ENCODE measurements at places on chromosomes 4 and X.

DNA sequence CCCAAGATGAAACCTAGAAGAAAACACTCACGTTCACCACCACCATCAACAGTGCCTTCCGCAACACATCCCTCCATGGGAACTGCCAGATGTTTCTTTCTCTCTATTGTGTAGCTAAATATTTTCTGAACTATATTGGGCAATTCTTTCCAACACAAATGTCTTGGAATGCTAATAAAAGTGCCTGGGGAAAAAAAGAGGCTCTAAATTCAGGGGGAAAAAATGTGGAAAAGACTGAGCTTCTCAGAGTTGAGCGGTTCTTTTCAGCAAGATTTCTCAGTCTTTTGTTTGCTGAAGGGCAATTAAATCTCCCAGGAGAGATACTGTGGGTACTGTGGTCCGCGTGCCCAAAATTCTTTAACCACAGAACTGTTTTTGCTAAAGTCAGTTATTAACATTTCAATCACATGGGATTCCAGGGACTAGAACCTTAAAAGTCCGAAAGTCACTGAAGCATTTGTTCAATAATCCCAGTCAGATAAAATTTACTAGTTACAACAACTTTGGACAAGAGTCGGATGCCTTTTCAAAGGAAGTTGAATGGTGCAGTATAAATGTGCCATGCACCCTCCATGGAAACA is 51.9 kb upstream of the DHRSX start:
- DNase-seq = no peak

DNA sequence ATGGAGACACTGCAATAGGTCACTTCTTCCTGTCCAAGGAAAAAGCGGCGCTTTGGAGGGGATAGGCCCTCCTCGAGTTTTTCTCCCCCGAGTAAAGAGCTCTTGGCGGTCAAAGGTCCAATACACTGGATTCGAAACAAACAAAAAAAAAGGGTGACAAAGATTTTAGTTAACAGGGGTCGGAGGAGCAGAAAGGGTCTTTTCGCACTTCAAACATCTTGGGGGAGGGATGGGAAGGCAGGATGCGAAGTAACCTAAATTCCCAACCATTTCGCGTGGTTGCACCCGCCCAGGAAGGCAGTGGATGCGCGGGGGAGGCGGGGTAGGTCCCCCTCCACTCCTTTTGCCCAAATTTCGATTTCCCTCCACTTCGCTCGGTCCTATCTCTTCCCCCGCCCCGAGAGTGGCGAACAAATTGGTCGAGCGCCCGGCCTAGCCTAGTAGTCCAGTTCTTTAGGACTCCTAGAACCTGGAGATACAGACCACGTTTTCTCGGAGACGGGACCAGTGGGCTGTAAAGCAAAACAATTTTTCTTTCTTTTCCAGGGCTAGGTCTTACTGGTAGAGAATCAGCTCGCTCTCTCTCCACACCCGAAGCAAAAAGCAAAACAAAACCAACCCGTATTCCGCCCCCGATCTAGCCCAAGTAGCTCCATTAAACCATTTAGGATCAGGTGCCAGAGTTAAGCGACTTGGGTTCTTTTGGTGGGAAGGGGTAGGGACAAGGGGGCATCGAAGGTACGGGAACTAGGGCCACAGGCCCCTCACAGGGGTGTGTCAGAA is 2.0 kb upstream of the STAG2 start:
- no peak for DNase-seq

GRCh38 chr4:119489305-119489704 is 139.3 kb downstream of the PDE5A start:
- DNase-seq = no peak

GRCh38 chr4:338759-339097 is 1.1 kb downstream of the ZNF141 start:
- no peak for DNase-seq

GRCh38 chr4:45043911-45044310 is 317.6 kb upstream of the GNPDA2 start:
- no peak for DNase-seq

DNA sequence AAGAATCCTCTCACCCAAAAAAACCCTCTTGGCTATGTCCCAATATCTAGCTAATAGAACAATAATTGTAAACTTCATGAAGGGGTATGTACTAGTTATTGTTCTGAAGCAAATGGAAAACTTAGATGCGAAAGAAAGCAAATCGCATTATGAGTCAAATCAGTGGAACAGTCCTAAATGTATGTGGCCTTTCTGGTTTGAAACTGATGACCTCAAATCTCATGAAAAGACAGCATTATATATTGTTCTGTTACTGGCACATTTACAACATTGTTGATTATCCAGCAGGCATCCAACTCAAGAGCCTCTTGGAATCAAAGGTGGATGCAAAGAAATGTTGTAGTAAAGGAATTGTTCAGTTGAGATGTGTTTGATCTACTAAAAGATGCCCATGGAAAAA is 34.7 kb downstream of the CSN3 start:
- no peak for DNase-seq

DNA sequence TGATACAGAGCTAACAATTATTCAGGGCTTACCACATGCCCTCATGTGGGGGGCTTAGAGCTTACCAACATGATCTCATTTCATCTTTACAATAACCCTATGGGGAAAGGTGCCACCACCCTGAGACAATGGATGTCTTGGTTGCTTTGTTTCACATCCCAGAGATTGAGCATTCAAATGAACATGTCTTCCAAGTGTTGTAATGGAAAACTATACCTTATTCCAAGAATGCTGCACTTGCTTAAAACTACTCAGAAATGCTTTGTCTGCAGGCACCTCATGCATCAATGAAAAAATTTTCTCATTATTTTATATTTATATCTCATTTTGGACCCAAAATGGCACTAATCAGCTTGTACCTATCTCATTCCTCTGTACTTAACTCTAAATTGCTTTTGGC is 34.6 kb downstream of the BCLAF3 start:
- DNase-seq = no peak

- DNase-seq = no peak
These were observed 135.4 kb upstream of the DUSP21 start for GRCh38 chrX:44708470-44708869.

GRCh38 chr4:69999420-69999819 is 3.7 kb downstream of the STATH start:
- no peak for DNase-seq

DNA sequence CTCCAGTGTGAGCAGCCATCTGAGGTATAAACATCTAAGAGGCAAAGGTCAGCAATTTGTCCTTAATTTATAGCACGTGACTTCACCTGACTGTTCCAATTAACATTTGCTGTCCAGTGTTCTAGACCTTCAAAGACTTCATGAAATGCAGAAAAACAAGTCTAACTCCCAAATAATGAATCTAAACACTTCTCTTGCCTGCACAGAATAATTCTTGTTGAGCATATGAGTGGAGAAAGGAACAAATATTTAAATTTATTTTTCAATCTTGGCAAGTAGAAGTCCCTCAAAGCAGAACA is 12.0 kb downstream of the RFC1 start:
- DNase-seq = no peak

- no peak for DNase-seq
These were observed 32.1 kb downstream of the CCKAR start for GRCh38 chr4:26458157-26458561.

GRCh38 chr4:79281566-79282359 is 44.1 kb downstream of the NAA11 start:
- DNase-seq = no peak

GRCh38 chr4:5276475-5277075 is 225.3 kb downstream of the STK32B start:
- DNase-seq = no peak

GRCh38 chr4:29558789-29559188 is 1161.4 kb upstream of the PCDH7 start:
- DNase-seq = no peak

GRCh38 chr4:43112139-43112538 is 219.6 kb downstream of the GRXCR1 start:
- no peak for DNase-seq

DNA sequence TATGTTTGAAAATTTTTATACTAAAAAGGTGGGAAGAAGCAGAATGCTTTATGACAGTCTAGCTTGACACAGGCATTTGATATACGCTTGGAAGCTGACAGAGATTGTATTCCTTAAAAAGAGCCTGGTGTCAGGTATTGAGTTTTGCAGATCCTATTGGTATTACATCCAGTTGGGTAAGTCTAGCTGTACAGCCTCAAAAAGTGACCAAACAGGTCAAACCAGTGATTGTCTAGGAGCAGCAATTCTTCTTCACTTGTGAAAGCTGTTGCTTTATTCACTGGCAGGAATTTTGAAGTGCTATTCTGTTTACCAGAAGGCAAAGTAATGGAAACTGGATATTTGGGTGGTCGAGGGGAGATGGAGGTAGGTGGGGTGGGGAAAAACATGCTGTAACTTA is 77.5 kb downstream of the UCHL1 start:
- no peak for DNase-seq
